Hypothalamus (tissue), 51 donors: ENCODE measurements at places on chromosomes 4 and X.

DNA sequence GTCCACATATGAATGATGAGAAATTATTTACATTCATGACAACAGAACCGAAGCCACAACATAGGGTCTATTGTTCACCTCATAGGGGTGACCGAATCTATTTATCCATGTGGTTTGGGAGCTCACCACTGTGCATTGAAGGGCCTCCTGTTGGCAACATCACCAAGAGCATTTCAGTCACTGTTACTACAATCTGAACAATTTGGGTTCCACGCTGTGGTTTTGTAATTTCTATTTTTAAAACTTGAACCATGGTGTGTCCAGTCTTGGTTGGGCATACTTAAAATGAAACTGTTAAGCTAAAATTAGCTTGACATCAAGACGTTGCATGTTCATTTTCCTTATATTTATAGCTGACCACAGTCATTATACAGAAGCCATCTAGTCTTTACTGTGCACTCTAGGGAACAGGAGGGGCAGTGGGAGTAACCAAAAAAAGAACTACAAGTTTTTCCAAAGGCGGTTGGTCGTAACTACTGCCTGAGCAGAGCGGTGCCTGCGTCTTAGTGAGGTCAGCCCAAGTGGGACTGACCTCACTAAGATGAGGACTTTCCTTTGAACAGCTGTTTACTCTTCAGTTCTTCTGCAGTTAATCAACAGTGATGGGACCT, 192.1 kb downstream of the SPRY1 start:
- DNase-seq: no peak

- DNase-seq: no peak
Observed at GRCh38 chrX:63275127-63275526, 76.0 kb downstream of the SPIN4 start.

- no peak for DNase-seq
Observed at GRCh38 chr4:26017531-26017930, 103.5 kb downstream of the SMIM20 start.

GRCh38 chr4:40607221-40607620, 22.4 kb downstream of the RBM47 start:
- DNase-seq: no peak

- no peak for DNase-seq
Observed at GRCh38 chrX:3160756-3161155, 119.5 kb downstream of the ARSF start.

- DNase-seq: no peak
Observed at GRCh38 chr4:76215077-76215476, 1.5 kb upstream of the SCARB2 start.

DNA sequence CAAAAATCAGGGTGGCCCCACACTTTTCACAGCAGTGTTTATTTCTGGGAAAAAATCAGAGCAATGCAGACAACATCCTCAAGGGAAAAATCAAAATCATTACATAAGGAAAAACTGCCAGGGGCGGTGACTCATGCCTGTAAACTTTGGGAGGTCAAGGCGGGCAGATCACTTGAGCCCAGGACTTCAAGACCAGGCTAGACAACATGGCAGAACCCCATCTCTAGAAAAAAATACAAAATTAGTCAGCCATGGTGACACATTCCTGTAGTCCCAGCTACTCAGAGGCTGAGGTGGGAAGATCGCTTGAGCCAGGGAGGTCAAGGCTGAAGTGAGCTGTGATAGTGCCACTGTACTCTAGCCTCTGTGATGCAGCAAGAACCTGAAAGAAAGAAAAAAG, 102.8 kb downstream of the NAF1 start:
- DNase-seq: no peak

- DNase-seq: no peak
Observed at GRCh38 chr4:7186516-7187167, 5.7 kb upstream of the SORCS2 start.

DNA sequence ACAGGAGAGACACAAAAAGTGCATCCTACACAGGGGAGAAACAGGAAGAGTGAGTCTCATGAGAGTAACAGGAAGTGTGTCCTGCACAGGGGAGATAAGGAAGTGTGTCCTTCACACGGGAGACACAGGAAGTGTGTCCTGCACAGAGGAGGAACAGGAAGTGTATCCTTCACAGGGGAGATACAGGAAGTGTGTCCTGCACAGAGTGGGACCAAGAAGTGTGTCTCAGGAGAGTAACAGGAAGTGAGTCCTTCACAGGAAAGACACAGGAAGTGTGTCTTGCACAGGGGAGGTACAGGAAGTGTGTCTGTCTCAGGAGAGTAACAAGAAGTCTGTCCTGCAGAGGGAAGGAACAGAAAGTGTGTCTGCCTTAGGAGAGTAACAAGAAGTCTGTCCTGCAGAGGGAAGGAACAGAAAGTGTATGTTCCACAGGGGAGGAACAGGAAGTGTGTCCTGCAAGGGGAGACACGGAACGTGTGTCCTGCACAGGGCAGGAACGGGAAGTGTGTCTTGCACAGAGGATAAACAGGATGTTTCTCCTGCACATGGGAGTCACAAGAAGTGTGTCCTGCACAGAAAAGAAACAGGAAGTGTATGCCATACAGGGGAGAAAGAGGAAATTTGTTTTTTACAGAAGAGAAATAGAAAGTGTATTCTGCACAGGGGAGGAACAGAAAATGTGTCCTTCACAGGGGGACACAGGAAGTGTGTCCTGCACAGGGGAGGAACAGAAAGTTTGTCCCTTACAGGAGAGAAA, 102.0 kb downstream of the ARSF start:
- DNase-seq: no peak

DNA sequence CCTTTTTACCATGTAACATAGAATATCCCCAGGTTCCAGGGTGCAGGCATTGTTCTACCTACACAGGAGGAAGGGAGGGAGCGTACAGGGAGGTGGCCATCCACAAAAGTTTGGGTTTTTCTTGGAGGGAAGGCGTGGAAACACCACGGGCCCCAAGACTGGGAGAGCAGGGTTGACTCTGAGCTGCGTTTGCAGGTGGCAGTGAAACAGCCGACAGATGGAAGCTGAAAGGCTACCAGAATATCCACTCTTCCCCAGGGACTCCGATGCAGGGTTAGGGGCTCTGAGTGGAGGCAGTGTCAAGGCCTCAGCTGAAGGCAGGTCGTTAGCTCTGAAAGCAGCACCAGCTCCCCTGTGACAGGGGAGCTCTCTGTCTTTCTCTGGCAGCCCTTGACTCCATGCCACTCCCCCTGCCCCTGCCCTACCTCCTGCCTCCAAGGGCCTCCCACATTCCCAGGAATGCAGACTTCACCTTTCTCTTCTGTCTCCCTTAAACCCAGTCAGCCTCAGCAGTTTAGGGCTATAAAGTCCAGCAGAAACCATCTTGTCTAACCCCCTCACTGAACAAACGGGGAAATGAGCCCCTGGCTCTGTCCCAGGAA, 14.0 kb upstream of the GLOD5 start:
- no peak for DNase-seq

DNA sequence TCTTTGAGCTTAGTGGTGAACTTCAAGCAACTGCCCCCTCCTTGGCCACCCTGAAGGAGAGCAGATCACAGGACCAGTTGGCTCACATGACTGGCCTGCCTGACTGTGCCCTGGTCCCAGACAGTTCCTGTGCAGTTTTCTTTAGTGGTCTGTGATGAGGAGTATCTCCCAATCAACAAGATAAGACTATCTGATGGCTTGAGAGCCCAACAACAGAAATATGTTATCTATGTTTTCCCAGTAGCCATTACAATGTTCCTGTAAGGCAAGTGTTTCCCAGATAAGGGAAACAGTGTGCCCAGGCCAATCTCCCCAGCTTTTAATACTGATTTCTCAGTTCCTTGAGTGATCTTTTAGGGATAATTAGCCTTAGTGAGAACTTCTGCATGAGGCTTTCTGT, 14.2 kb upstream of the TIMM8A start:
- DNase-seq: no peak

- DNase-seq: no peak
Observed at GRCh38 chr4:175309041-175309440, 390.9 kb downstream of the ADAM29 start.

- no peak for DNase-seq
Observed at GRCh38 chrX:17888421-17888820, 27.3 kb upstream of the RAI2 start.

- DNase-seq: no peak
Observed at GRCh38 chrX:37672563-37672962, 13.0 kb upstream of the XK start.

GRCh38 chr4:174592985-174593335, 70.7 kb upstream of the HPGD start:
- no peak for DNase-seq

- DNase-seq: no peak
Observed at GRCh38 chrX:153886915-153887314, 942 bp upstream of the L1CAM start.

DNA sequence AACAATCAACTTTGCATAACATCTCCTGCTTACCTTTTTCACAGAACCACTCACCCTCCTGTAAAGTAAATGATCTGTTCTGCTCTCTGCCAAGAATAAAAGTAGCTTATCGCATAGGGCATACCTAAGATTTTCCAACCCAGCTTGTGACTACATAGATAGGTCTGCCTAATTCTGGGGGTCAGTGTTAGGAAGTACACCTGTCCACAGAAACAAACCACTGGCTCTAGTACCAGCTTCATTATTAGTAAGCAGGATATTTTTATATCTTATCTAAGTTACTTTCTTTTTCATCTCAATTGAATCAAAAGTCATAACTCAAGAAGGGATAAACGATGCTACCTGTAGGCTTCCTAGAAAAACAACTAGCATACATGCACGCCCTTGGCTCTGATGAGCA, 23.8 kb downstream of the CXCL1 start:
- DNase-seq: no peak

DNA sequence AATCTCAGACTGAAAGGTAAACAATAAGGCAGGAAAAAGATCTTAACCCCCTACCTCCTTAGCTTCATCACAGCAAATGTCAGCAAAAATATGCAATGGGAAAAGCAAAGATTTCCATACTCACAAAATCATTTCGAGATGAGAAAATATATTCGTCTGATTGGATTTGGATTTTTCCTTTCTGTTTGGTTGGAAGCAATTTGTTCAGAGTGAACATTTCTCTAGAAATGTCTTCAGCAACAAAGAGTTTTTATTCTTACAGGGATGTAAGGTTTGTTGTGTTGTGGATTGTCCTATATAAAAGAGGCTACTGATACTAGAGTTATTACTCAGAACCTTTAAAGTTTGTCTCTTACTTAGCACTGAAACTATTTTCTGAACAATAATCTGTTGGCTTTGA, 23.8 kb downstream of the GRIA2 start:
- DNase-seq: no peak

- DNase-seq: no peak
Observed at GRCh38 chrX:13476384-13476783, 93.0 kb upstream of the EGFL6 start.

DNA sequence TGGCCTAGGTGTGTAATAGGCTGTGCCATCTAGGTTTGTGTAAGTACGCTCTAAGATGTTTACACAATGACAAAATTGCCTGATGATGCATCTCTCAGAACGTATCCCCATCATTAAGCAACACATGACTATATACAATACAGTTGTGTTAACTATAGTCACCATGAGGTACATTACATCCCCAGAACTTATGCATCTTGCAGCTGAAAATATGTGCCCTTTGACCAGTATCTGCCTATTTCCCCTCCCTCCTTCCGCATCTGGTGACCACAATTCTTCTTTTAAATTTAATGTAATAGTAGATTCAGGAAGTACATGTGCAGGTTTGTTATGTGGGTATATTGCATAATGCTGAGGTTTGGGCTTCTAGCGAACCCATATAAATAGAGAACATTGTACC, 239.8 kb upstream of the IL1RAPL1 start:
- DNase-seq: no peak

DNA sequence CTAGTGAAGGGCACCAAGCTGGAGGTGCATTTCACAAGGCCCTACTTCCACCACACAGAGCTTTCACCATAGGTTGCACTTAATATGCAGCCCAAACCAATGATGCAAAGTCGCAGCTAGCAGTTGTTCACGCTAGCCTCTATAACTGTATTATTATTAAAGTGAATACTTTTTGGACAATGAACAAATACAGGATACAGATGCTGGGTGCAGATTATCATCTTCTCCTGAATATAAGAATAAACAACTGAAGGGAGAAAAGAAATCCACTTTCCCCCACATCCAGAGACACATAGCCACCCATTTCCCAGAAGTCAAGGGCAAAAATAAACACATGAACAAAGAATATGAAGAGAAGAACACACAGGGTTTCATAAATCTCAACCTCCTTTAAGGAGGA, 107.2 kb downstream of the PRDM5 start:
- DNase-seq: no peak

DNA sequence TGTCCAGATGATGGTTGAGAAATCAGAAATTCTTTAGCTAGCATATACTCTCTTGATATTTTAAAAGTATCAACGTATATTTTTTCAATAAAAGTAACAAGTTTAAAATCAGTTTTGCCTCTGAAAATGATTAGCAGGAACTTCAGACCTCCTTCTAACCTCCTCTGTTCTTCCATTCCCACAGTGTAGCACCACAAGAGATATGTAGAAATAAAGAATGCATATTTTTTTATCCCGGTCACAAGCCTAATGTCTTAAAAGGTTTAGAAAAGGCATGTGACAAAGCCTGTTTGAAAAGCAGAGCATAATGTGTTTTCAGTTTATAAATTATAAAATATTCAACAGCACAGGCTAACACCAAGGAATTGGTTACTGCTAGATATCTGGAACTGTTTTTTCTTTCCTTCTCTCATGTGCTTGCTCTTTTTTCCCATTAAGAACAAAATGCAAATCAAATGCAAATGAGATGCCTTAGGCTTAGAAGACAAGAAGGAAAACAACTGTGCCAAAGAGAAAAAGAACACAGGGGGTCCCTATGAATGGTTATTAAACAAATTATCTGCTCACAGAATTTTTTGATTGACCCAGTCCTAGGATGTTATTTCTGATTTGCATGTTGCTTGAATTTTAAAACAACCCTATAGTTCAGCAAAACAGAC, 351.7 kb upstream of the FAM241A start:
- DNase-seq: no peak

GRCh38 chr4:60617731-60618130, 582.4 kb upstream of the ADGRL3 start:
- no peak for DNase-seq

DNA sequence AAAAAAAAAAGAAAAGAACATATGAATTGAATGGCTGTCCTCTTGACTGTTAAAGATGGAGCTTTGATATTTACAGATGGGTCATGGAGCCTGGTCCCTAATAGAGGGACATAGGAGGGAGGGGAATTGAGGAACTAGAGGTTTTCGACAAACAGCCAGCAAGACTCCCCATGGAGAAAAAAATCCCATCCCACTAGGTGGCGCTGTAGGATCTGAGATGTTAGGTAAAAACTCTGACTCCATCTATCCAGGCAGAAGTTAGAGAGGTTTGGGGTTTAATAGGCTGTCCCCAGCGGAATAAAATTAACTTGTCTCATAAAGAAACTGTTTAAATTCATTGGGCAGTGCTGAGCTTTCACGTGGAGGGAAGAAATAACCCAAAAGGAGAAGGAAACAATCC, 45.9 kb downstream of the HMGB2 start:
- no peak for DNase-seq

- no peak for DNase-seq
Observed at GRCh38 chr4:21979196-21979595, 30.6 kb upstream of the KCNIP4 start.

GRCh38 chrX:113644426-113644825, 803.8 kb upstream of the AMOT start:
- DNase-seq: no peak

GRCh38 chr4:74667944-74668343, 126.4 kb downstream of the BTC start:
- no peak for DNase-seq
